ENCODE measurements at places on chromosomes 12 and 14.
A peak's percentile ranks its signal among the peaks of the same experiment; 100 is the strongest.

- no peak for DNase-seq
Measured at GRCh38 chr12:107735763-107736162, 25.2 kb downstream of the PRDM4 start.

DNA sequence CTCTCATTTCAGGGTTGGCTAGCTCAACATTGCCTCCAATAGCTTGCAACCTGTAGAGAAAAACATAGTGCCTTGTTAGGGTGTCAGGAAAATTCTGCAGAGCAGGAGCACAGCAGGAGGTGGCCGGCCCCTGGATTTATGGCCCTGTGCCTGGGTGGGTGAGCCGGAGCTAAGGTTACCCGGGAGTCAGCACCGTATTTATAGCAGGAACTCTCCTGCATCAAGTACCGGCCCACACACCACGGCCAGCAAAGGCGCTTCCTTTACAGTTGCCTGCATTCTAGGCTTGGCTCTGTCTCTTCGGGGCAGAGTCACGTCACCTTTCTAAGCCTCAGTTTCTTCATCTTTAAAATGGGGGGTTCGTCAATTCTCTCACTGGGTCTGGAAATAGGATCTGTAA is 52.8 kb upstream of the EML1 start:
- no peak for DNase-seq

DNA sequence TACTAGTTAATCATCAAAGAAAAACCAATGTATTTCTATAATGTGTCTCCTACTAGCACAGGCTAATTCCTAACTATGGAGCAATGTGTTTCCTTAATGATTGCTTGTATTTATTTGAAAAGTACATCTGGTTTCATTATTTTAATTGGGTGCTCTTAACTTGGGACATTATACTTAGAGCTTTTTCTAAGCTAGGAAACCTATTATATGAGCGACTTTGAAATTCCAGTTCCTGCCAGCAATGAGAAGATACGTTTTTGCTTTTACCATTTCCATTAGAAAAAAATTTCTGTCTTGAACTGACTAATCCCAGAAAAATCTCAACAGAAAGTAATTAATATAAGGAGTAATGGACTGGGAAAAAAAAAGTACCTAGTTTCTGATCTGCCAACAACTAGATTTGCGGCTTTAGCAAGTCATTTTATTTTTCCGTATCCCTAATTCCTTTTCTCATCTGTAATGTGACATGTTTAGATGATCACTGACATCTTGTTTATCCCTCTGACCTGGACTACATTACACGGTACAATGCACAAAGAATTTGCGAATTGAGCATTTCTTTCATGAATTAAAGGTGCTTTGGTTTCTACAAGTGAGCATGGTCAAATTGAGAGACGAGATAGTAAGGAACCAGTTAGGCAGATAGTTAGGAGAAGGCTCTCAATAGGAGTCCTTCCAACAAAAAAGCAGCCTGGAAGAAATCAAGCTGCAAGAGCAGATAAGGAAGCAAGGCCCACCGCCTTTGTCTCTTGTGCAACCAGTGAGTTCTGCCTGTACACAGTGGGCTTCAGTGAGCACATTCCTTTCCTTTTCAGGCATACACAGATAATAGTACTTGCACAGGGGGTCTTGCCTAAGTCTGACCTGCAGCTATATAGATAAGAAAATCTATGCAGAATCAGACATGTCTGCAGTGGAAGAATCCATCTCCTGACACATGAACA is 1765.0 kb upstream of the FLRT2 start:
- DNase-seq: no peak

DNA sequence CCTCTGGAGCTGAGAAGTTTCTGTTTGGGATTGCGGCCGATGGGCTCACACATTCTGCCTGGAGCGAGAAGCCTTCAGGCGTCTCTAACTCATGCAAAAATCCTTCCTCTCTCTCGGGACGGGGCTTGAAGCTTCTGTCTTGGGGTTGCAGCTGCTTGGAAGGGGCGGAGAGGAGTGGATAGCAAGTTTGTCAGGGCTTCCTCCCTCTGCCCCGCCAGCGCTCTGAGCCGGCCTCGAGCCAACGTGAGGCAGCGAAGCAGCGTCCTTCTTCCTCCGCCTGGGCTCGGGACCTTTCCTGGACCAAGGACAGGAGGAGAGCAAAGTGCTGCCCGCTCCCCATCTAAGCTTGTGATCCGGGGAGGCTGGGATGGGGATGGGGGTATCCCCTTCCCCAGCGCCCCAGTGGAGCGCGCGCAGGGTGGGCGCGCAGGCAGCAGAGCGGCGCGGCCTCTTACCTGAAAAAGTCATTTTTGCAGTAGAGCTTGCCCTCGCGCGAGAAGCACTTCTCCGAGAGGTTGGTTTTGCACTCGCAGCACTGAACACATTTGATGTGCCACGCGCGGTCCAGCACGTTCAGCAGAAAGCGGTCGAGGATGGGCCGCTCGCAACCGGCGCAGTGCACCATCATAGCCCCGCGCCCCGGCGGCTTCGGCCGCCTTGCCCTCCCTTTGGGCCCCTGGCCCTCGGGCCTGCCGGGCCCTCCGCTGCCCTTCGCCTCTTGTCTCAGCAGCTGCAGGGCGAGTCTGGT is 626 bp downstream of the LHX5 start:
- no peak for DNase-seq

DNA sequence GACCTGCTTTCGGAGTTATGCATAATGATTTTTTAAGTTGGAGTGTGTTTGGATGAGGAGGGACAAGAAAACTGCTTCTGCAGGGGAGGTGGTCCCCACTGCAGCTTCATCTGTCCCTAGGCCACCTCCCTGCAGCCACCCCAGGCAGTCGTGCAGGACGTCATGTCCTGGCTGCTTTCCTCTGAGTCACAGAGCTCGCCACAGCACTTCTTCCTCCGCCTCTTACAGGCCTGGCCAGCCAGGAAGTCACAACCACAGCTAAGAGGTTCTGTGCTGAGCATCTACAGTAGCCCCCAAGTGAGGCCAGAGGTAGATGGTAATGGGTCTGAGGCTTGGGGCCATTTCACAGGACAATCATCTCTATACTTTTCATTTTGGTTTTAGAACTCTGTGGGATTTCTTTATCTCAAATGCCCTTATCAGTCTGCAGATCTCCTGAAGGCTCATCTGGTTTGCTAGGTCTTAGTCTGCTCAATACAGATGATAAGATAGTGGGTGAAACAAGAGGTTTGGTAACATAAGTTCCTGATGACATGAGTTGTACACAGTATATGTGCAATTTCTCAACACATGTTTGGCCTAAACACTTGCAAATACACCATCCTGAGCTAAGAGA is 106.4 kb downstream of the ARF6 start:
- no peak for DNase-seq

DNA sequence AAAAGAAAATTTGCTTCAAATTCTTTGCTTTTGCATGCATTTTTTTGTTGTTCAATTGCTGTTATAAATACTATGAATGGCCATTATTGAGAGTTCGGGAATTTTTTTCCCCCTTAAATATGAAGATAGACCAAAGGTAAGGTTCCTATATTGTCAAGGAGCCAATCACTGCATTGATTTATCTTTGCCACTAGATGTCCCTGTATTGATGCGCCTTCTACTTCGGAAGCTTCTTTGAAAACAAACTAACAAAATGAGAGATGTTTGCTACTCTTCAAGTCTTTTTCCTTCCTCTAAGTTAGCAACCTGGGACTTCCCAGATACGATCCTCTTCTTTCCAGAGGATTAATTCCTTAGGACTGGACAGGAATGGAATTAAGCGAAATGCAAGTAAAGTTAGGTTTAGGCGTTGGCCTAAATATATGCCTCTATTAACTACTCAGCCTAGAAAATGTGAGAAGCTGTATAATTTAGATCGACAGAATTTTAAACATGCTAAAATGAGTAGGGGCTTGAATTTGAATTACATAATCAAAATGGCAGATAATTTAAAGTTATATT is 318.1 kb downstream of the AEBP2 start:
- DNase-seq: peak; percentile 61

DNA sequence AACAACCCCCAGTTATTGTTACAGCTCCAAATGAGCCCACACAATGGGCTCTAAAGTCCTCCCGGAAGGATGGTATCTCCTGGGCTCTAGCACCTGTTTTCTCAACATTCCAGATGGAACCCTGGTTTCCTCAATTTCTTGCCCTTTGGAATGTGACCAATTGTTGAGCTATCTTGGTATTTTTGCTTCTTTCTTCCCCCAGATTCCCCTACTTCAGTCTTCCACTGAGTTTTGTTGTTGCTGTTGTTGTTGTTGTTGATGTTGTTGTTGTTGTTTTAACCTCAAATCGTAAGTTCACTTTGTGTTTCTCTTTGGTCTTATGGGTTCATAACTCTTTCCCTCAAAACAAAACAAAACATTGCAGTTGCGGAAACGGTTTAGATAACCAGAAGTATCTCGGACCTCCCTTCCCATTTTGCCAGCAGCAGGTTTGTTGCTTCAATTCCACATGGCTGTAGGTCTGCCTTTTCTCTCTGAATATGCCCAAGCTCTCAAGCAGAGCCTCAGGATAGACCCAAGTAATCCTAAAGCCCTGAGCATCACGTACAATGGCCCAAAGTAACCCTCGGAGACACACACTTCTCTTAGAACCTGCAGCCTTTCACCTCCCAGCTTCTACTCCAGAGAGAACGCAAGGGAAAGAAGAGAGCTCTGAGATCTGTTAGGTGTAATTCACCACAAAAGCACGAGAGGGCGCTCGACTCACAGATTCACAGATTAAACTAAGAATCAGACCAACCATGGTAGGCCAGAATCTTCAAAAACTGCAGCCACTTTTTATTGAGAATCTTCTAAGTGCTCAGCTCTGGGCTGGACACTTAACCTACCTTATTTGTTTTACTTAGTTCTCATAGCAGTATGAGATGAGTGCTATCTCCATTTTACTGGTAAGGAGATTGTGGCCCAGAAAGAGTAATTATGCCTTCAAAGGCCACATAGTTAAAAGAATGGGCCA is 1.0 kb upstream of the DDX23 start:
- DNase-seq: peak; percentile 71

DNA sequence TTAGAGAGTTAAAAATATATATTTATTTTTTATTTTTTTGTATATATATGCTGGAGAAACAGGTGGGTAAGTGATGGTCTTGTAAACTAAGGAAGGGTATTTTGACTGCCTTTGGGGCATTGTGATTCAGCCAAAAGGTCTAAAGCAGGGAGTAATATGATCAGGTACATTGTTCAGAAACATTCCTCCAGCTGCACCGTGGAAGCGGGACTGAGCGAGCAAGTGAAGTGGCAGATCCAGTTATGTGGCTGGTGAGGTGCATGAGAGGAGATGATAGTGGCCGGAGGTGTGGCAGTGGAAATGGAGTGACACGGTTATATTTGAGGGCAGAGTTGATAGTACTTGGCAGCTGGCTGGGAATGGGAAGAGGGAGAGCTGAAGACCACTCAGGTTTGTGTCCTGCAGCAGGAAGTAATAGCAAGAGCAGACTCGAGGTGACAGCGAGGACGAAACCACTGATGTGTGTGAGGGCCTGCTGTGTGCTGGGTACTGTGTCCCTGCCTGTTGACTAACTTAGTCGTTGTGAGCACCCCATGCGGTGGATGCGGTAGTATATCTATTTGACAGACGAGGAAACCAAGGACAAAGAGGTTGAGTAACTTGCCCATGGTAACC is 39.2 kb downstream of the EID3 start:
- no peak for DNase-seq

- no peak for DNase-seq
Measured at GRCh38 chr14:100761481-100761880, 34.8 kb downstream of the DLK1 start.

- DNase-seq: no peak
Measured at GRCh38 chr12:111347891-111348644, 20.8 kb downstream of the PHETA1 start.

- no peak for DNase-seq
Measured at GRCh38 chr14:90601563-90601962, 204.7 kb downstream of the CALM1 start.

DNA sequence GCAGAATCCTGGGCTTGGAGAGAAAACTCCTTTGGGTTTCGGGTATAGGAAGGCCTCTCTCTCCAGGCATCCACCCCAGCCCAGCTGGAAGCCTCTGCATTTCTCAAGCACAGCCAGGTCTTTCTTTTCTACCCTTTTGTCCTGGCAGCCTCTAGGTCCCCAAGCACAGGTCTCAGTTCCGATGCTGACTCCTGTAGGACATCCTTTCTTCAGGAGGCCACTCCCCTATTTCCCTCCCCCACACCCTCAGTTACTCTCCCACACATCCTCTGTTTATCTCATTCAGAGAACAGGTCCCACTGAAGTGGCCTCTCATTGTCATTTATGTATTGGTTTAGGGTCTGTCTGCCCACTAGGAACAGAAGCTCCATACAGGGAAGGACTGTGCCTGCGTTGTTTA is 352.6 kb downstream of the VRK1 start:
- DNase-seq: no peak

DNA sequence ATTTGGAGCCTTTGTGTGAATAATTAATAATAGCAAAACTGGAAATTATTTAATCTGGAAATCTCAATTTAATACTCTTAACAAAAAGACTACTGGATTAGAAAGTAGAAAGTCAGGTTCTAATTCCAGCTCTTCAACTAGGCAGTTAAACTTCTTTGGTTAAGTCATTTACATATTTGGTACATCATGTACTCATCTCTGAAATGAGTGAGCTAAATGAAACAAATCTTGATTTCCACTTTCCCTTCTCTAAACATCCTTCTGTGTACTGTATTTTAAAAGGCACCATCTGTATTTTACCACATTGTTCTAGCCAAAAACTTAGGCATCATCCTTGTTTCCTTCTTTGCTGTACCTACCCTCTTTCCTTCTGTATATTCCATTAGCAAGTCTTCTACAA is 26.9 kb downstream of the CRADD start:
- DNase-seq: no peak

GRCh38 chr14:49977126-49977841 is 84.4 kb downstream of the ARF6 start:
- no peak for DNase-seq

- DNase-seq: peak; percentile 35
Measured at GRCh38 chr12:53701518-53702264, 25.6 kb downstream of the CALCOCO1 start.

GRCh38 chr12:49985981-49986380 is 13.2 kb downstream of the AQP6 start:
- peak; percentile 42 for DNase-seq
